Inflammatory macrophage treated with lipopolysaccharide for 4 hours (primary cell): ENCODE measurements at places on chromosomes 13 and 19.

DNA sequence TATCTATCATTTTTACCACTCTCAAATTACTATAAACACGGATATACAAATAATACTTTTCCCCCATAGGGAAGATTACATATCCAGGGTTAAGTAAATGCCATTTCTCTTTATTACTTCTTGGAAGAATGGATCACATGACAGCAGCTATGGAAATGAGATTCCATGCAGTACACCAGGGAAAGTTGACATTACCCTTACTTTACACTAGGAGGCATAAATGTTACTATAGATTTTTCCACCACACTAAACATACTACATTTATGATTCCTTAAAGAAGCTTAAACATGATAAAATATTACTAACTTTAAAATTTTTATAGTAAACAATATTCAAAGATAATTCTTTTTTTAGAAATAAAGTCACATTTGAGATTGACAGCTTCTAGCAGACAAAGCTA lies 611.4 kb downstream of the PCDH9 start:
- no peak for DNase-seq

DNA sequence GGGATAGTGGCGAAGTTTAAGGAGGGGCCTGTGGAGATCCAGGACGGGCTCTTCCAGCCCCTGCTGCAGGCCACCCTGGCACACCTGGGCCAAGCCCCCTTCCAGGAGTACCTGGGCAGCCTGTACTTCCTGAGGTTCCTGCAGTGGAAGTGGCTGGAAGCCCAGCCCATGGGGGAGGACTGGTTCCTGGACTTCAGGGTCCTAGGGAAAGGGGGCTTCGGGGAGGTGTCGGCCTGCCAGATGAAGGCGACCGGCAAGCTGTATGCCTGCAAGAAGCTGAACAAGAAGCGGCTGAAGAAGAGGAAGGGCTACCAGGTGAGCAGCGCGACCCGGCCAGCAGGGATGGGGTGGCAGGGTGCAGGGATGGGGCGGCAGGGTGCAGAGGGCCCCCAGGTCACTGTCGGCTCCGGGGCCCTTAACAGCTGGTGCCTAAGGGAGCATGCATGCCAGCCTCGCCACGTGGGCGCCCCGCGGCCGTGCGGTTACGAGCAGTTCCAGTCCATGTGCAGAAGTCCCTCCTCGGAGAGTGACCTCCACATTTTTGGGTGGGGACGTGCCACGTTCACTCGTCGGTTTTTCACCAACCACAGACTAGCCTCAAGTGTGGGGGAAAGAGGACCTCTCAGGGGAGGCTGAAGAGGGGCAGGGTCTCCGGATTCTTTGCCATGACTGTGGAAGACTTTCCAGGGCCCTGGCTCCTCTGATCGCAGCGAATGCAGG lies 912 bp downstream of the GRK1 start:
- no peak for DNase-seq

DNA sequence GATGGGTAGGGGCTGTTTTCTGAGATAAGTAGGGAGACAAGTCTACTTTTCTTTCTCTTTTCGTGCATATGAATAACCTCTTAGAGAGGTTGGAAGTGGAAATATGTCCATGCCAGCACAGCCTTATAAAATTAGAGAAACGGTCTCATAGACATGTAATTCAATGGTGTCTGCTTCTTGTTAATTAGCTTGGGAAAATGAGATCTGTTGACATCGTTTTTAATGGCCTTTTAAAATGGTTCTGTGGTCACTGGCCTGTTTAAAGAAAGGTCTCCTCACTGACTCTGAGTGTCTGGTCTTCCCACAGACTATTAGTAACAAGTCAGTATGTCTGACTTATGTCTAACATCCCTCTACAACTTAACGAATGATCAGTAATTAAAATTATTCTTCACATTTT lies 487.1 kb downstream of the SLITRK6 start:
- no peak for DNase-seq

GRCh38 chr13:47549219-47549752 lies 451.8 kb downstream of the SUCLA2 start:
- DNase-seq = no peak

DNA sequence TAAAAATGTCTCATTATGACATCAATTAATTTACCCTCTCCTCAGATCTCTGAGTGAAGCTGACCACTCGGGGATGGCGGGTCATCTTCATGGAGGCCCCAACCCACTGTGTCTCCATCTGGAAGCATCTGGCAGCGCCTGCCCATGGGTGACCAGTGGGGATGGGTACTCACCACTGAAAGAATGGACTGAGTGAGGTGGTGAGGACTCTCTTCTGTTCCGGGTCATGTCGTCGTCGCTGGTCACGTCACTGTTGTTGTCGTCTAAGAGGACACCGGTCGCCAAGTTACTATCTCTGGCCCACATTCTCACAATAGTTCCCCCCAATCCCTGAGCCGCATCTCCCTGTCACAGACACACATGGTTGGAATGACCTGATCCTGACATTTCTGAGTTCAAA lies 17.1 kb downstream of the PEG3 start:
- DNase-seq = no peak

- DNase-seq = no peak
Measured at GRCh38 chr13:83752141-83752540, 130.1 kb downstream of the SLITRK1 start.

- no peak for DNase-seq
Measured at GRCh38 chr19:5093297-5093928, 124.5 kb downstream of the KDM4B start.

GRCh38 chr13:94009701-94010100 lies 469.8 kb downstream of the DCT start:
- DNase-seq = no peak

- DNase-seq = no peak
Measured at GRCh38 chr13:36242761-36243160, 28.4 kb upstream of the SOHLH2 start.

- no peak for DNase-seq
Measured at GRCh38 chr13:44160591-44161191, 212.9 kb upstream of the SERP2 start.

DNA sequence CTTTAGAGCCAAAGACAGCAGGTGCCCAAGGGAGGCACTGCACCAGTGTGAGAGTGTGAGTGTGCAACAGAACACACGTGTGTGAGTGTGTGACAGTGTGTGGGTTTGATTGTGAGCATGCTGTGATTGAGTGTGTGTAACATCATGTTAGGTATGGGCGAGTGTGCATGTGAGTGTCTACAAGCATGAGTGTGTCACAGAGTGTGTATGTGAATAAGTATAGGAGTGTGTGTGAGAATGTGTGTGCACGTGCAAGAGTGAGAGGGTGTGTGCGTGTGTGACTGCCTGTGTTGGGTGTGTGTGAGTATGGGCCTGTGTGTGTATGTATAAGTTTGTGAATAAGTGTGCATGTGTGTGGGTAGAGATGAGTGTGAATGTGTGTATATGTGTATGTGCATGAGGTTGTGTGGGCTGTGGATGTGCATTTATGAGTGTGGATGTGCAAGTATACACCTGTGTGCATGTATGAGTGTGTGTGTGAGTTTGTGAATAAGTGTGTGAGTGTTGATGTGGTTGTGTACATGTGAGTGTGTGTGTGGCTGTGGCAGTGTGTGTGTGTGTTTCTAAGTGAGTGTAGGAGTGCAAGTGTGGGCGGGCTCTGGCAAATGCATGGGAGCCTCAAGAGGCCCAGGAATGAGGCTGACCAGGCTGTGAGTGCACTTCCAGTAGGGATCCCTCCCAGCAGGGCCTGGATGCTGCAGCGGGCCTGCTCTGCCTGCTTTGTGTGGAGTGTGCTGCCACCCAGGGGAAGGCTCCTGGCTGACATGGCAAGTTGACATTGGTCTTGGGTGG lies 198.4 kb downstream of the COL4A1 start:
- no peak for DNase-seq

GRCh38 chr19:52398081-52398441 lies 412 bp downstream of the ZNF528 start:
- peak; percentile 7 for DNase-seq

GRCh38 chr13:70523622-70524021 lies 415.4 kb upstream of the KLHL1 start:
- DNase-seq = no peak
